ENCODE measurements at places on chromosomes 7 and 10.

DNA sequence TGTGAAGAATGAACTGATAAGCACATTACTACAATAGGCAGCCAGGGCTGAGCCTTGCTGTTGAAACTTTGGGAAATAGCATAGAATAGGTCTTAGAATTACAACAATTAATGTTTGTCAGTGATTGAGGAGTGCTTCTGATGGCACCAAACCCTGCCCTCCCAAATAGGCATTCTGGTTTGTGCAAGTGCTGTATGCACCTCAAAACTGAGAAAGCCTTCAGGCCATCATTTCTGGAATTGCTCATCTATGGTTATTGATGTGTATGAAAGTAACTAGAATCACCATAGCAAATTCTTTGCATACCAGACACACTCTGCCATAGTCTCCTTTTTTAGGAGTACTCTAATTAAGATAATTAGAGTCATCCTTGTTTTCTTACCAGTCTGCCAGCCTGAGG, 585.0 kb upstream of the MBL2 start:
- DNase-seq, result no peak

GRCh38 chr7:33742521-33742920, 162.8 kb upstream of the BMPER start:
- DNase-seq, result no peak

DNA sequence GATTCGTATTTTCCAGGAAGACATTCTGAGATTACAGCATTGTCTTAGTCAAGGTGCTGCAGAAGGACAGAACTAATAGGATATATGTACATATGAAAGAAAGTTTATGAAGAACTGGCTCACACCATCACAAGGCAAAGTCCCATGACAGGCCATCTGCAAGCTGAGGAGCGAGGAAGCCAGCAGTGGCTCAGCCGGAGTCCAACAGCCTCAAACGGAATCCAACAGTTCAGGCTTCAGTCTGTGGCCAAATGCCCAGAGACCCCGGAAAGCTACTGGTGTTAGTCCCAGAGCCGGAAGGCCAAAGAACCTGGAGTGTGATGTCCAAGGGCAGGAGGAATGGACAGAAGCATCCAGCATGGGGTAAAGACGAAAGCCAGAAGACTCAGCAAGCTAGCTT, 4.4 kb upstream of the ZFAND2A start:
- DNase-seq, result no peak

GRCh38 chr10:112071596-112072133, 111.9 kb downstream of the GPAM start:
- no peak for DNase-seq

DNA sequence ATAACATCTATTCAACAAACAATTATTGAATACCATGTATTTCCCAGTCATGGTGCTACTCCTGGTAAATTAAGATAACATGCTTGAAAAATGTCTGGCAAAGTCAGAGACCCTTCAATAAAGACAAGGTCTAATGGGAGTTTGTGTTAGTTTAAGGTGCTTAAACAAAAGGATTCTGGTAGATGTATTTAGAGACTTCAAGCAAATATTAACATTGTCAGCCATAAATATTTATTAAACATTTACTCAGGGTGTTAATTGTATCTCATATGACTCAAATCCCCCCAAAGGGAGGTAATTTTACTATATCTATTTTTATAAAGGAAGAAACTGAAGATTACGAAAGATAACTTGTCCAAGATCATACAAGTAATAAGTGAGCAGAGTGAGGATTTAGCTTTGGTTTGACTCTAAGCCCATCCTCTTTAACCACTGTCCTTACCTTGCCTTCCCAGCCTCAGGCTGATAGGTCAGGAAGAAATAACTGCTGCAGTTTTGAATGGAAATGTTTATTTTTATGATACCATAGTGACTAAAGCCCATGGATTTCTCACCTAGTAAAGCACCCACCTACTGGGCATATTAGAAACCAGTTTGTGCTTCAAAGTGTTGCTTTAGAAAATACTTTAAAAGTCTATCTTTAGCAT, 215.4 kb downstream of the COBL start:
- no peak for DNase-seq

GRCh38 chr10:99421233-99421739, 9.1 kb downstream of the GOT1 start:
- DNase-seq, result no peak

- no peak for DNase-seq
Measured at GRCh38 chr10:110848106-110848505, 23.6 kb upstream of the PDCD4 start.

- DNase-seq, result no peak
Measured at GRCh38 chr10:121708728-121709674, 110.8 kb upstream of the FGFR2 start.

DNA sequence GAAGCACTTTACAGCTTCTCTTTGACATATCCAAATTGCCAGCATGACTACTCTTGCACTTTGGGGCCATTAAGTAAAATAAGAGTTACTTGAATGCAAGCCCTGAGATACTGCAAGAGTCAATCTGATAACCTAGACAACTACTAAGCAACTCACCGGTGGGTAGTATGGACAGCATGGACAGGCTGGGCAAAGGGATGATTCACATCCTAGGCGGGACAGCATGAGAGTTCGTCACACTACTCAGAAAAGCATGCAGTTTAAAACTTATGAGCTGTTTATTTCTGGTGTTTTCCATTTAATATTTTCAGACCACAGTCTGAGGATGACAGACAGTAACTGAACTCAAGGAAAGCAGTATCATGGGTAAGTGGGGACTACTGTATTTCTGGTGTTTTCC, 84.0 kb downstream of the ORC5 start:
- DNase-seq, result no peak

- no peak for DNase-seq
Measured at GRCh38 chr10:11089272-11089671, 71.6 kb downstream of the CELF2 start.

DNA sequence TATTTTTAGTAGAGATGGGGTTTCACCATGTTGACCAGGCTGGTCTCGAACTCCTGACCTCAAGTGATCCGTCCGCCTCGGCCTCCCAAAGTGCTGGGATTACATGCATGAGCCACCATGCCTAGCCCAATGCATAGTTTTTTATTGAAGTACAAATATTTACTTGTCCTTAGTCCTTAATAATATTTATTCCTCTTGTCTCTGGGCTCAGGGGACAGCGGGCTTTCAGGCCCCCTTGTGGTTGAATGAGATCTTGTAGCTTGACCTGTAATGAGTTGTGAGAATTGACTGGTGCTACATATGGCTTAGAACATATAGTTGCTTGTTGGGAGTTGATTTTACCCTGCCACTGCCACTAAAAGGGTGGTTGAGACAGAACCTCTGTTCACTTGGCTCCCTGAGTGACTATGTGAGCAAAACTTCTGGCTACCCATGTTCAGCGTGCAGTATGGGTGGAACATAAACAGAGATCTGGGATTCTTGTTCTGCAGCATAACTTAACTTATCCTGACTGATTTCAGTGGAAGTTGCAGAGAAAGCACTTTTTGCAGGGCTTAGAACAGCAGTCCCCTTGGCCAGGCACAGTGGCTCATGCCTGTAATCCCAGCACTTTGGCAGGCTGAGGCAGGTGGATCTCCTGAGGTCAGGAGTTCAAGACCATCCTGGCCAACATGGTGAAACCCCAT, 14.9 kb downstream of the CCL26 start:
- DNase-seq, result no peak

- DNase-seq, result no peak
Measured at GRCh38 chr7:154744861-154745258, 258.1 kb downstream of the PAXIP1 start.

GRCh38 chr7:106205621-106206222, 79.1 kb downstream of the NAMPT start:
- DNase-seq, result no peak

DNA sequence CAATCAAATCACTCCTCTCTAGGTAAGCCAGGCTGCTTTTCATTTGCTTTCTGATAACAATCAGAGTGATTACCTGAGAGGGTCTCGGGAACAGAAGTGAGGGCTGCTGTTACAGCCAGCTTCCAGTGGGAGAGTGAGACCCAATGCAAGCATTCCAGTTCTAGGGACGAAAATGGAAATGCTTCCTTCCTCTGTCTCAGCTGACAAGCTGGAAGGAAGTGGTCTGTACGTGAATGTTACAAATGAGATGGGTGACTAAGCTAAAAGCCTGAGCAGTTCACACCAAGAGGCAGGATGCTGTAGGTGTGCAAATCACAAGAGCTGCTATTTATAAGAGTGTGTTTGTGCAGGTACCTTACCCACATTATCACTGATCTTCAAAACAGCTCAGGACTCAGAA, 772.4 kb downstream of the GRID1 start:
- no peak for DNase-seq

- DNase-seq, result no peak
Measured at GRCh38 chr10:116201011-116201410, 72.0 kb downstream of the GFRA1 start.

DNA sequence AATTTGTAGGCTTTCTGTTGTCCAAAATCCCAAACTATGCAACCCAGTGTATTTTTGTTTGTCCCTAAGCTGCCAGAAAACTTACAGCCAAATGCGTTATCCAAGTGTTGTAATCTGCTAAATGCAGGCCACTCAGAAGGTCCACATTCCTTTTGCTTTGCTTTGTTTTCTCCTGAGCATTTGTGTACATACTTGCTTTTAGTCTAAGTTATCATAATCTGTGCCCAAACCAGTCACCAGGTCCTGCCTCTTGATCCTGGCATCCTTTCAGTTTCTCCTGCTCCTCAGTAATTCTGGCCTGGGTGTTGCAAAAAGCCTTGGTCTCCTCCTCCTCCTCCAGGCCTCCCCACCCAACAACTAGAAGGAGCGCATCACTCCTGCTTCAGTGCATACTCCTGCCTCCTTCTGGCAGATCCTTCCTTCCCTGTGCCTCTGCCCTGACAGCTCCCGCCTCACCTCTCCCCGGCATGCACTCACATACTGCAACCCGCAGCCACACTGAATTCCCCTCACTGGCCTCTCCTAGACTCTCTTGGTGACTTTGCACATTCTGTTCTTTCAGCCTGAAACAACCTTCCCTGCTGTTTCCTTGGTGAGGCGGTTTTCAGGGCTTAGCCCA, 2.3 kb downstream of the DENND2A start:
- DNase-seq, result no peak

DNA sequence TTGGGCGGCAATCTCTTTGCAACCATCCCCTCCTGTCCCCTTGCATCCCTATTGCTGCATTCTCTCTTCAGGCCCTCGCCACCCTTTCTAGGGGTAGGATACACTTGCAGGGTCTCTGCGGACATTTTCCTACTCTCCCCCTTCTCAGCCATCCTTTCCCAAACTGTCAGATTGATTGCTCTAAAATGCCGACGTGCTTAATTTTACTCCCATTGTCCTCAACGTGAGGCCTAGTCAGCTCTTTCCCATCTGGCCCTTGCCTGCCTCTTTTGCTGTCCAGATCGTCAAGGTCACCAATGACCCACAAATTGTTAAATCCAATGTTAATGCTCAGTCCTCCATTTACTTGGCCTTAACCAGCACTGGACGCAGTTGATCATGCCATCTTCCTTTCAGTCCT, 12.7 kb upstream of the LRMDA start:
- DNase-seq, result no peak

DNA sequence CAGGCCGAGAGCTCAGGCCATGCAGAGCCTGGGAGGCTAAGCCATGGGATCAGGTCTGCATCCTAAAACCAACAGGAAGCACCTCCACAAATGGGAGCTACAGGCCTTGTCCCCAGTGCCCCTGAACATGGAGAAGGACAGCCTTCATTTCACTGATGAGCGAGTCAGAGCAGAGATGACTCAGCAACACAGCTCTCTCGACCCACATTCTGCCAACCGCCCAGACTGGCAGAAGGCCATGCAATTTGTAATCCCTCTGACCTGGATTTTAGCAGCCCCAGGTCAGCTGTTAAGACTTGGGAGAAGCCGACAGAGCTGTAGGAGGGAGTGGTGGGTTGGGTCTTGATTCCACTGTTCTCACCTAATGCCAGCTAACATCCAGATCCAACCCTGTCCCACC, 25.5 kb downstream of the VOPP1 start:
- peak; percentile 69 for DNase-seq

GRCh38 chr7:30452280-30452930, 26.2 kb downstream of the NOD1 start:
- no peak for DNase-seq

- no peak for DNase-seq
Measured at GRCh38 chr7:44172803-44173424, 16.3 kb downstream of the GCK start.

DNA sequence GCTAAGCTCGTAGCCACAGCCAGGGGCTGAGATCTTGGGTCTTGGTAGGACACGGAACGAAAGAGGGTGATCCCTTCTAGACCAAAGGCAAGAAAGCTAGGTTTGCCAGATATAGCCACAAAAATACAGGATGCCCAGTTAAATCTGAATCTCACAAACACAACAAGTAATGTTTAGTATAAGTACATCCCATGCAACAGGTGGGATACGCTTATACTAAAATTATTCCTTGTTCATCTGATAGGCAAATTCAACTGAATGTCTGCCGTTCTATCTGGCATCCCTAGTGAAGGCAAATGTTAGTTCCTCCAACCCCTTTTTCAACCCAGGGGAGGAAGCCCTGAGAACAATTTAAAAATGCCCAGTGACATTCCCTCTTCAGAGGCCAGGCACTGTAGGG, 131.1 kb upstream of the MGMT start:
- no peak for DNase-seq

- peak; percentile 7 for DNase-seq
Measured at GRCh38 chr7:154913638-154914307, 89.2 kb downstream of the PAXIP1 start.

DNA sequence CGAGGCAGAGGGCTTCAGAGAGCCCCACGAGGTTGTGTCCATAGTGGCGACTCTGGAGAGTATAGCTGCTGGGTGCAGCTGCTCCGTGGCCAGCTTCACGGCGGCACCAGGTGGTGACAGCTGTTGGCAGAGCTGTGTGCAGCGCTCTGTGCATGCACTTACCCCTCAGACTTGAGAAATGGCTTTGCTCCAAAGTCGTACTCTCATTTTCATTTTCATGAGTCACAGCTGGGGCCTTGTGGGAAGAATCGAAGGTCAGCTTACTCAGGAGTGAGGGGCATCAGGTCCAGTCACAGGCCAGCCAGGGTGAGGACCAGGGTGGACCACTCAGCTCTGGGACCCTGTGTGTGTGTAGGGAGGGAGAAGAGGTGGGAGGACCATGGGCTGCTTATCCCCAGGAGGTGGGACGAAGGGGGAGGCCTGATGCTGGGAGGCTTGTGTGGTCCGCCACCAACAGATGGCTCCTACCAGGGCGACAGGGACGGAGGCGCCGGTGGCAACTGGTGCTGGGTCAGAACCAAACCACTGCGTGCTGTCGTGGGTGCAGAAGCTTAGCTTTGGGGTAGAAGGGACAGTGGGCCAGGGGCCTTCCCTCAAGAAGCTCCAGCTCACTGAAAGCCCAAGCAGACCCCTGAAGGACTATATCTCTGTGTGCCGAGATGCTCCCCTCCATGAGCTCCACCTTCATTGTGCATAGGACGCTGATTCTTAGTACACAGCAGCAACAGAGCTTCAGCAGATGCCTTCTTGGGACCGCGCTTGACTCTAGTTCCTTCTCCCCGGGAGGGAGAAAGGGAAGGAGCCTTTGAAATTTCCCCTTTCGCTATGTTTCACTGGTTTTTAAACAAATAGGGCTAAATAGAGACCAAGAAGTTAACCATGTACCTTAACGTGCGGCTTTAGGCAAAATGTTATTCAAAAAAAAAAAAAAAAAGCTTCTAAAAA, 225.0 kb downstream of the CELF2 start:
- DNase-seq, result peak; percentile 43

Data from skeletal muscle cell (primary cell).